Left ventricle myocardium inferior (tissue), 1 donor: ENCODE measurements at places on chromosomes 12 and 14. TPM values are rescaled to one million over a fixed set of nuclear protein-coding genes. Genes with fewer than 3 reads are reported as not detected.

PZP gene
- 0.36 TPM for total RNA-seq

TMTC2 gene
- 3.4 TPM for total RNA-seq

GRCh38 chr14:61671082-61671481 is 24.2 kb upstream of the HIF1A start:
- peaks cover 8% of the 10 kb centered on the region for H3K4me1 ChIP-seq
- H3K36me3 ChIP-seq = no peaks in the 10 kb centered on the region
- no peak overlapping the region for H3K4me3 ChIP-seq

TTC6 gene
- total RNA-seq = not detected

DNA sequence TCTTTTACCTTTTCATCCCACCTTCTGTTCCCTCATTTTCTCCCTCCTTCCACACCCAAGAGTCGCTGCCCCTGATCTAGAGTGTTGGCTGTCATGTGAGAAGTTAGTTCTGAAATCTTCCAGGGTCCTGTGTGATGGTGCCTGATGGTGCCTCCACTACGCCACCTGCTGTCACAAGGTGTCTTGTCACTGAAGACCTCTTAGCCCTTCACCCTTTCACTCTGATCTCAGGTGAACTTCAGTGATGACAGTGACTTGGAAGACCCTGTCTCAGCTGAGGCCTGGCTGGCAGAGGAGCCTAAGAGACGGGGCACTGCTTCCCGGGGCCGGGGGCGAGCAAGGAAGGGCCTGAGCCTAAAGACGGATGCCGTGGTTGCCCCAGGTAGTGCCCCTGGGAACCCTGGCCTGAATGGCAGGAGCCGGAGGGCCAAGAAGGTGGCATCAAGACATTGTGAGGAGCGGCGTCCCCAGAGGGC is 7.6 kb upstream of the PFDN5 start:
- no peak overlapping the region for H3K27ac ChIP-seq
- H3K36me3 ChIP-seq = no peaks in the 10 kb centered on the region
- H3K4me1 ChIP-seq = peaks cover 4% of the 10 kb centered on the region
- no peak overlapping the region for H3K4me3 ChIP-seq

DNA sequence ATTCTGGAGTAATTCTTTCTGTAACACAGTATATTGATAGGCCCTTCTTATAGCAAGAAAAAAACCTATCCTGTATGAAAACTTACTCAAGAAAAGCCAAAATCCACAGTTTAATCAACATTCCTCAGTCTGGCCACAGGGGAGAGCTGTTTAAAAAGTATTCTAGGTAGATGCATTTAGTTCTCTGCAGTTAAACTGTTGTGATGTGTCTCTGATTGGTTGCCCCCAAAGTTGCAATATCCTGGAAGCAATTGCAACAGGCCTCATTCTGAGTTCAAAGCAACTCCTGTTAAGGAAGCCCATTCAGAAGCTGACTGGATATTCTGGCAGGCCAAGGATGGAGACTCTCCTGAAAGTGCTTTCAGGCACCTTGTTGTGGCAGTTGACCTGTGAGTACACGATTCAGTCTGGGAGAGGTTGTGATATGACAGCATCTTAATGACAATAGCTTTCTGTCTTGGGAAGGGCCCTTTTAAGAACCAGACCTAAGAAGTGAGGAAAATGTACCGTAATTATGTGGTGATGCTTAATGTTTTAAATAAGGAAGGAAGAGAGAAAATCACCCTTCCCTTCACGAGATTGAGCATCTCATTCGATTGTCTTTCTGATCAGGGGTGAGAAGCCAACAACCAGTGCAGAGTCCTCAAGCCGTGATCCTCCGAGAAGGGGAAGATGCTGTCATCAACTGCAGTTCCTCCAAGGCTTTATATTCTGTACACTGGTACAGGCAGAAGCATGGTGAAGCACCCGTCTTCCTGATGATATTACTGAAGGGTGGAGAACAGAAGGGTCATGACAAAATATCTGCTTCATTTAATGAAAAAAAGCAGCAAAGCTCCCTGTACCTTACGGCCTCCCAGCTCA is 420.7 kb downstream of the DAD1 start:
- H3K4me3 ChIP-seq = no peak overlapping the region
- H3K27me3 ChIP-seq = peaks cover 11% of the 10 kb centered on the region
- no peaks in the 10 kb centered on the region for H3K4me1 ChIP-seq

GPD1 gene
- total RNA-seq = 9.0 TPM

LRP1-AS gene
- not detected for total RNA-seq

GRCh38 chr12:89890161-89890560 is 181.5 kb upstream of the ATP2B1 start:
- H3K27me3 ChIP-seq = peaks cover 4% of the 10 kb centered on the region
- H3K36me3 ChIP-seq = no peaks in the 10 kb centered on the region
- no peak overlapping the region for H3K4me3 ChIP-seq
- H3K27ac ChIP-seq = no peak overlapping the region
- DNase-seq = no peak
- no peaks in the 10 kb centered on the region for H3K4me1 ChIP-seq

FOXA1 gene
- not detected for total RNA-seq

ADGRD1 gene
- 99.5 TPM for total RNA-seq
